ENCODE measurements at places on chromosomes 3 and 15.

GRCh38 chr3:32283304-32283703, 44.8 kb downstream of the CMTM8 start:
- peak; percentile 92 for DNase-seq

- peak; percentile 44 for DNase-seq
These were observed 612 bp downstream of the C3orf38 start for GRCh38 chr3:88150371-88150770.

DNA sequence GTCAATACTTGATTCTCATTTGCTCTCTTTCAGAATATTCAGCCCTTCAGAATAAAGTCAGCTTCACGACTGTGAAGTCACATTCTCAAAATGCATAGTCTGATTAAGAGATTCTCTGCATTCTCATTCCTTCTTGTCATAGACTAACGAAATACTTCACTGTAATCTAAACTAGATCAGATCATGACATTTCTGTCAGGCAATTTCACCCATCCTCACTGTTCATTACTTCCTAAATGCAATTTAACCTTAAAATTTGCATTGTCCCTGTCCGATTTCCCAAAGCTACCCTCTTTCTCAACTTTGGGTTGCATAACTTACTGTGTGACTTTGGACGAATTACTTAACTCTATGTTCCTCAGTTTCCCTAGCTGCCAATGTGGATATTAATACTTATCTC, 6.2 kb downstream of the RPL22L1 start:
- peak; percentile 23 for DNase-seq

GRCh38 chr3:196948442-196949284, 6.3 kb upstream of the NCBP2 start:
- peak; percentile 39 for DNase-seq

DNA sequence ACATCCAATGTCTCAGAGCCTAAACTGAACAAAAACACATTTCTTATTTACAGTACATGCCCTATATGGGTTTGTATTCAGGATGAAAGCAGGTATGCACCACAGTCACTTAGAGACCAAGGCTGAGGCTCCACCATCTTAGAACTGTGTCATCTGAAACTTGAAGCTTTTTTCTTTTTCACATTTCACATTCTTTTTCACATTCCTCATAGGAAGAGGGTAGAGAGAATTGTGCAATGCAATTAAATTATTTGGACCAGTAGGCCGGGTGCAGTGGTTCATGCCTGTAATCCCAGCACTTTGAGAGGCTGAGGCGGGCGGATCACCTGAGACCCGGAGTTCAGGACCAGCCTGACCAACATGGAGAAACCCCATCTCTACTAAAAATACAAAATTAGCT, 591.0 kb downstream of the MECOM start:
- DNase-seq, result no peak

DNA sequence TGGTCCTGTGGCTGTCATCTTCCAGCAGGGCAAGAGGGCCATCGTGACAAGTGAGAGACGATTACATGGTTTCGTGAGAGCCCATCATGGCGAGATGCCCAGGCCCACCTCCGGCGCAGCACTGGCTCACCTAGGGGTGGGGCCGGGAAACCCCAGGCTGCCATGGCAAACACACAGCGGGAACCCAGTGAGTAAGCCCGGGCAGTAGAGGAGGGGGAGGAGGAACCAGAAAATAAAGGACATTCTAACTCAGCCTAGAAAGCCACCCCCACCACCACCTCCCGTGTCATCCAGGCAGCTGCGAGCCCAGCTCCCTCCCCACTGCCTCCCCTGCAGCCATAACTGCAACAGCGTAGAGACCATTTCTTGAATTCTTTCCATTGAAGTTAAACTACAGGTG, 52.3 kb downstream of the PCSK6 start:
- no peak for DNase-seq

DNA sequence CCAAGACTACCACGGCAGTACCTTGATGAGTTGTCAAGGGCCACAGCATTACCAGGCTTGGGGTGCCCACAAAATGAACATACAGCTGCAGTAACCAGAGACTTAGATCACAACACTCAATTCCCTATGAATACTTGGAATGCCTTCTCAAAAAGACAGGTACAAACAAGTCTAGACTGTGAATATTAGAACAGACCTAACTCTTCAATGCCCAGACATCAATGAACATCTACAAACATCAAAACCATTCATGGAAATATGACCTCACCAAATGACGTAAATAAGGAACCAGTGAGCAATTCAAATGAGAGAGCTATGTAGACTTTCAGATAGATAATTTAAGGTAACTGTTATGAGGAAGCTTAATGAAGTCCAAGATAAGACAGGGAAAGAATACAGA, 185.1 kb upstream of the POU1F1 start:
- no peak for DNase-seq

GRCh38 chr3:171377859-171378258, 82.3 kb downstream of the TNIK start:
- DNase-seq, result no peak

GRCh38 chr3:107065094-107065861, 312.0 kb upstream of the CCDC54 start:
- DNase-seq, result no peak

DNA sequence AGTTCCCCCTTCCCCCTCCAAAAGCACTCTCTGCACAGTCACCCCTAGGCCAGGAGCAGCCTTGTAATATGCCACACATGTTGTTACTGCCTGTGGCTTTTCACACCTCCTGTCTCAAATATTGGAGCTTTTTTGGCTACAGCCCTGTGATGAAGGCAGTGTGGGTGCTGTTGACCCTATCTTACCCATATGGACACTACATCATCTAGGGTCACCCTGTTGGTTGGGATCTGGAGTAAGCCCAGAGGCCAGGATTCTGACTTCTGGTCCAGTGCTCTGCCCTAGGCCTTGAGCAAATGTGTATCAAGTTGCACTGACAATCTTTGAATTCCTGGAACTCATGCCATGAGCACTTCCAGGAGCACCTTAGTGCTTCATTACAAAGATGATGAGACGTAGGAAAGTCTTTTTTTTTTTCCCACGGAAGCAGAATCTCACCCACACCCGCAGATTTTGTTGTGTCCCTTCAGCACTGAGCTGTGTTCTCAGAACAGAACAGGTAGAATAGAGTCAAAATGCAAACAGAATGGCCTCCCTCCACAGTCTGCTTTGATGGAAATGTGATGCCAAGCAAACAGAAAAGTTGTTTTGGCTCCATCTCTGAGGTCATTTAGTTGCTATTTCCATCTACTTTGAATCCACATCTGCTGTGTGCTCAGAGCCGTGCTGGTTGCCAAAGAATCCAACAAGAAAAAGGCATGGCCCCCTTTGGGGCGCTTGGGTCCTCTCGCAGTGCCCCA, 49.6 kb downstream of the SMAD3 start:
- DNase-seq, result no peak

DNA sequence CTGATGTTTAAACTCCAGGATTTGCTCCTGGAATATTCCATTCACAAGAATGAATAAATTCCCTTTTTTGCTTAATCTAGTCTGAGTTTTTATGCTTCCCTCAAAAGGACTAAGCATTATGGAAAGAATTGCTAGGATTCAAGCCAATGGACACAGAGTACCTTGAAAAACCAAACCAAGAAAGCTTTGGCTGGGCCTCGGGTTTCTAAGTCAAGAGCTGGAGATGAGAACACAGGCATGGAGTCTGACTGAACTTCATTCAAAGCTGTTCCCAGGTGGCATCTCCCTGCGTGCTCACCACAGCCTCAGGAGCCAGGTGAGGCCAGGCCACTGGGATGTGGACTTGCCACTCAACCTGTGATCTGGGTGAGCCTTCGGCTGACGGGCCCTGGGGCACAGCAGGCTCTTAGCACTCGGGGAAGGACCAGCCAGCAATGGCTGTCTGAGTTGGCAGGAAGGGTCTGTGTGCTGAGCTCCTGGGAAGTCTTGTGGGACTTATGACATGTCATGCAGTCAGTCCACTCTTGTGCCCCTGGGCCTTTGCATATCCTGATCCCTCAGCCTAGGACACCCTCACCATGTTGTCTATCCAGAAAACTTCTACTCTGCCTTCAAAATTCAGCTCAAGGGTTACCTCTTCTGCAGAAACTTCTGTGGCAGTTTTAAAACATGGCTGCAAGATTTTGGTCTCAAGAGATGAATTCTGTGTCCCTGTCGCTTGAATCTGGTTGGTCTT, 21.8 kb downstream of the CRABP1 start:
- DNase-seq, result no peak
